ENCODE measurements at places on chromosomes 2 and 18.

GRCh38 chr18:54675076-54675475, 84.0 kb downstream of the DYNAP start:
- DNase-seq: peak; percentile 78

DNA sequence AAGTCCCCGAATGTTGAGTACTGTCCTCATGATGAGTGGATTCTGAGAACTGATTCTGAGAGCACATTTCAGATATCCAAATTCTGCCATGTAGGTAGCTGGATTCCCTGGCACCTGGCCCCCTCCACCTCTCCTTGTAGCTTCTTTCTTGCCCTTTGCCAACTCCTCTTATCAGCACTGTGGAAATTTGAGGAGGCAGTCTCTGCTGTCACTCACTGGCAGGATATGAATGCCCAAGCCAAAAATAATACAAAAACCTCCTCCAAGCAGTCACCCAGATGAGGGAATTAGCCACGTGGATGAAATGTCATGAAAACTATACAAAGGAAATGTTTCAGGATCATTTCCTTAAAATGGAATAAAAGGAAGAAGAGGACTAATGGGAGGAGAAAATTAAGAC, 276.8 kb downstream of the SETBP1 start:
- DNase-seq: no peak

GRCh38 chr2:128452024-128452411, 133.3 kb upstream of the HS6ST1 start:
- no peak for DNase-seq

- peak; percentile 14 for DNase-seq
Measured at GRCh38 chr2:74373221-74373676, 6.9 kb downstream of the DCTN1 start.

- DNase-seq: peak; percentile 17
Measured at GRCh38 chr2:4995466-4995865, 696.7 kb upstream of the SOX11 start.

GRCh38 chr2:199136681-199137080, 321.1 kb downstream of the SATB2 start:
- no peak for DNase-seq

DNA sequence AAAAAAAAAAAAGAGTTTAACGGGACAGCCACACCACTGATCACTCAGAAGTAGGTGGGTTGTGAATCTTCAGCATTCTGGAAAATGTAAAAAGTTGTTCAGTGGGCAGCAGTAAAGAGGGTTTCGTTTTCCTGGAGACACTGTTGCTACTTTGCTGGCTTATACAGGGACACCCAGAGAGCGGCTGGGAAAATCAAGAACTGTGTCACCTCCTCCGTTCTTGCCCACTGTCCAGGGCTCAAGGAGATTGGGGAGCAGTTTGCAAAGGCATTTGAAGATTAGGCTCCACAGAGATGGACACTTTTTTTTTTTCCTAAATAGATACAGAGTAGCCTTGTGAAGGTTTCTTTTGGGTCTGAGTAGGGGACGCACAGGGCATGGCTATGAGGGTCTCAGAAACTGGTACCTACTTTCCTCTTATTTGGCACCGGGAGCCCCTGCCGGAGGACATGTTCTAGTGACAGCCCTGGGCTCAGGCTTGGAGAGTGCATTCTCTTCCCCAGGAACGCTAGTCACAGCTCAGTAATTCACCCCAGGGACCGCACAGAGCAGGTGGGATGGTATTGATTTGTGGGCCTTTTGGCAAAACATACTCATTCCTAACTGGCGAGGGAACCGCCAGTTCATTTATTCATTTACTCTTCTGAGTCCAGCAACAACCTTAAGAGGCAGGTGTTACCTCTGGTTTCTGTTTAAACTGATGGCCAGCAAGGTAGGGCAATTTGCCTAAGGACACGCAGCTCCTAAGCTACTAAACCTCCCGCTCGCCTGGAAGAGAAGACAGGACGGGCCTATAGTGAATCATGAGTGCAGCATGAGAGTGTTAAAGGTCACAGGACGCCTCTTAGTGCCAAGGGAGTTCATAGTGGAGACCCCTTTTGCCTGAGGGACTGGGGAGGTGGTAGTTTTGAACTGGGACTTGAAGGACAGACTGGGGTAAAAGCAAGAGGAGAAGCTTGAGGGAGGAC, 53.1 kb downstream of the HPCAL1 start:
- DNase-seq: no peak

DNA sequence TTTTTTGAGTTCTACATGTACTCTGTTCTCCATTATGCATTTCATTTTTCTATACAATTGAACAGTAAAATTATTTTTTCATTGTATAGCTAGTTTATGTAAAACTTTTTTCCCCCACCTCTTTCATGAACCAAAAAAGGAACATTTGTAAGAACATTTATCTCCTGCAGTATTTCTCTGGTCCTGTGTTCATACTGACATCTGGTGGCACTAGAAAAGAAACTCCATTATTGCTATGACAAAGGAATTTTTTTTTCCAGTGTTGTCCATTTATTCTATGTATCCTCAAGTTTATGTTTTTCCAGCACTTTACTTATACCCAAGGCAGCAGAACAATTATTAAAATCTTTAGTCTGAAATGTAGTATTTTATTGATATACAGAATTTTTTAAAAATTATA, 27.4 kb upstream of the CHAC2 start:
- DNase-seq: peak; percentile 20

GRCh38 chr2:147512206-147512605, 332.6 kb upstream of the ACVR2A start:
- peak; percentile 30 for DNase-seq

DNA sequence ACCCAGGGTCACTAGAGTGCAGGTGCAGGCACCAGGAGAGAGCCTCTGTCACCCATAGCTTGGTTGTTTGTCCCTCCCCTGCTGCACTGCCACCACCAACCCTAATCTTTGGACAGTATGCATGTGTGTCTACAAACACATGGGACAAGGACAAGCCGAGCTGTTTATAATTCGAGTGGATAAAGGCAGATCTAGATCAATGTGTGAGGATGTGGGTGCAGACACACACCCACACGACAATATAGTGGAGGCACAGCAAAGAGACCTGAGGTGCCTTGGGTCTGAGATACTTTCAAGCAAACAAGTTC, 199.2 kb downstream of the TNS1 start:
- no peak for DNase-seq

GRCh38 chr2:128281852-128282245, 36.8 kb downstream of the HS6ST1 start:
- no peak for DNase-seq

DNA sequence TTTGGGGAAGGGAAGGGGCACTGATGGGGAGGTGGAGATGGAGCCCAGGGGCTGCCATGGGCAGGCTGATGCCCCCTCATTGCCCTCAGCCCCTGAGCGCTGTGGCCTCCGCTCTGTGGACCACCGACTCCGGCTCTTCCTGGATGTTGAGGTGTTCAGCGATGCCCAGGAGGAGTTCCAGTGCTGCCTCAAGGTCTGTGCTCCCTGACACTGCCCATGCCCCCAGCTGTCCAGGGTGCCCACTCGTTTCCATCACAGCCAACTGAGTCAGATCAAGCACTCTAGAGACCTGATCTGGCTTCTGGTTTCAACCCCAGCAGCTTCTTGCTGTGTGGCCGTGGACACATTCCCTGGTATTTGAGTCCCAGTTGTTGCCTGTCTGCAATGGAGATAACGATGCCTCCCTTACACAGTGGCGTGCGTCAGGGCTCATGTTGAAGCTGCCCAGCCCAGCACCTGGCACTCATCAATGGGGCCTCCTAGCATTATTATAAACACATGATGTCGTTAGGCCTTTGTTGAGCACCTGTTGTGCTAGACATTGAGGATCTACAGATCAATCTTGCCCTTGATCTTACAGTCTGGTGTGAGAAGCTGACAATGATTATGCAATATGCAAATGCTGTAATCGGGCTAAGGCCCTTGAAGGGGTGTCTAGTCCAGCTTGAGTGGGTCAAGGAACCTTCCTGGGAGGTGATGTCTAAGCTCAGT, 14.4 kb downstream of the STK11IP start:
- no peak for DNase-seq

DNA sequence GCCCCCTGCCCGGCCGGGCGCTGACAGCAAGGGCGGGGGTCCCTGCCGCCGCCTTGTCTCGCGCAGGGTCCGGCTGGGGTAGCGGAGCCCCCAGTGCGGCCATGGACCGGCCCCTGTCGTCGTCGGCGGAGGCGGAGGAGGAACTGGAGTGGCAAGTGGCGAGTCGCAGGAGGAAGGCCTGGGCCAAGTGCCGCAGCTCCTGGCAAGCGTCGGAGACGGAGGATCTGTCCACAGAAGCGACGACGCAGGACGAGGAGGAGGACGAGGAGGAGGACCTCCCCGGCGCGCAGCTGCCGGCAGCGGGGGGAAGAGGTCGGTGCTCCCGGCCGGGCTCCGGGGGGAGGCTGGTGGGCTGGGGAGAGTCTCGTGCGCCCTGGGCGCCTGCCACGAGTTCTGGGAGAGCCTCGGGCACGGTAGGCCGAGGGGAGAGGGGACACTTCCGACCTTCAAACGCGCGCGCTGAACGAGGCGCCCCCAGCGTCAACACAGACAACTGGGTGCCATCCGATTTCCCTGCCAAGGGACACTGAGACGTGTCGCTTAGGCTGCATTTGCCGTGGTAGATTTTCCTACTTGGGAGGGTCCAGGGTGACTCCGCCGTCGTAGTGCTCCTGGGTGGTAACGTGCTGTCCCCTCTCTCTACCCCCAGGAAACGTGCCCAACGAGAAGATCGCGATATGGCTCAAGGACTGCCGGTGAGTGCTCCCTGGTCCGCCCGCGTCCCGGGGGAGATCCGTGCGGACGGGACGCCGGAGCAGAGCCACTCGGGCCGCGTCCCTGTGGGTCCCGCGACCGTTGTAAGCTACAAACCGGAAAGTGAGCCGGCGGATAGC, 652 bp downstream of the ITPRID2 start:
- peak; percentile 80 for DNase-seq

- DNase-seq: no peak
Measured at GRCh38 chr2:160141912-160142311, 58.2 kb downstream of the ITGB6 start.

- DNase-seq: no peak
Measured at GRCh38 chr18:35611518-35611917, 30.0 kb downstream of the GALNT1 start.

DNA sequence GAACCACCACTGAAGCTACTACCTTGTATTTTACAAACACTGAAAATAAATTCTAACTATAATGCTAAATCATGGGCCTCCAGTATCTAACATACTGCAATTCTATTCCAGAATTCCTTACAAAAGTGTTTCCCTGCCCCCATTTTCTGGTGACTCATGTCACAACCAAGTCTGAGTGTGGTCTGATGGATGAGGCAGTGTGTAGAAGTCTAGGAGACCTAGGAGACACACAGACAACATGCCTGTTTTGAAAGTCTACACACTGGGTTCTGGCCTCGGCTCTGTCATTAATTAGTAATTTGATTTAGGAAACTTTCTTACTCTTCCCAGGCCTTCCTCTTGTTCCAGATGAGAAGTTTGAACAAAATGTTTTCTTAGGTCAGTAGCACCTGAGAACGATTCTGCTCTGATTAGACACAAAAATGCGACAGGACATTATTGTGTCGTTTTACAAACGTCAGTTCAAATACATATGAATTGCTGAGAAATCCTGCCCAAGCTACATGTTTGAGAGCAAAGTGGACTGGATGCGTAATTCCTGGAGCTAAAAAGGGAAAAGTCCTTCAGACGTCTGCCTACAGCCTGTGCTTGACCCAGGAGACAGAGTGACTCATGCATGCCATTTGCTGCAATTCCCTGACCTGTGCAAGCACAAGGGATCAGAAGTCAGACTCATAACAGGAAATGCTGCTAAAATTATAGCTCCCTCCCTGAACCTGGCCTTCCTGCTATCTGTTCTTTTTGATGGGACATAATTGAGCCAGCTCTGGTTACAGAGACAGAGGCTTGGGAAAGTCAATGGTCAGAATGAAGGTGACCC, 494.4 kb downstream of the SOX11 start:
- DNase-seq: no peak

DNA sequence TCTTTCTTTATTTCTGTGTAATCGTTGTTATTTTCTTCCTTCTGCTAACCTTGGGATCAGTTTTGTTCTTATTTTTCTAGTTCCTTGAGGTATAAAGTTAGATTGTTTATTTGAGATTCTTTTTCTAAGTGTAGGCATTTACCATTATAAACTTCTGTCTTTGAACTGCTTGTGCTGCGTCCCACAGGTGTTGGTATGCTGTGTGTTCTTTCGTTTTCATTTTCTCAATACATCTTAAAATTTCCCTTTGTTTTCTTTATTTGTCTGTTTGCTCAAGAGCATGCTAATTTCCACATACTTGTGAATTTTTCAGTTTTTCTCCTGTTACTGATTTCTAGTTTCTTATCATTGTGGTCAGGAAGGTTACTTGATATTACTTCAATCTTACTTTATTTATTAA, 873.8 kb upstream of the GCFC2 start:
- no peak for DNase-seq

GRCh38 chr2:55672630-55673029, 21.0 kb downstream of the PNPT1 start:
- no peak for DNase-seq

DNA sequence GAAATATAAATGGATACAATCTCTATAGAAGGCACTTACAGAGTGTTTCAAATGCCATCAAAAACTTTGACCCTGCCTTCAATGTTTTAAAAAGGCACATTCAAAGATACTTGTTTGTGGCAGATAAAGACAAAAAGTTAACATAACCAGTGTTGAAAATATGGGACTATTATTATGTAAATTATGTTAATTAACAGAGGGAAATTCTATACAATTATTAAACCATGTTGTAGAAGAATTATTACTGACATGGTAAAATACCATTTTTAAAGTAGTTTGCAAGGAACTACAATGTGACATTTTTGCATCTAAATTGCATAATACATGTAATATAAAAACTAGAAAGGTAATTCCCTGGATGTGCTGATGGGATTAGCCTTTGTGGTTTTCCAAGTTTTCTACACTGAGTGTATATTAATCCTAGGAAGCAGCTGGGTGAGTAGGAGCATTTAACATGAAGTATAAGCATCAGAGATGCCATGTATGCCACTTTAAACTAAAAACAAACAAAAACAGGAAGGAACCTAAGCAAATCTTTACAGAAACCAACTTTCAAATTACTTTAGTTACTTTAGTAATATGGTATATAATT, 21.7 kb downstream of the MIB1 start:
- DNase-seq: no peak

GRCh38 chr2:186456941-186457340, 29.1 kb upstream of the ZC3H15 start:
- no peak for DNase-seq

- DNase-seq: no peak
Measured at GRCh38 chr18:376311-376710, 108.5 kb upstream of the THOC1 start.

DNA sequence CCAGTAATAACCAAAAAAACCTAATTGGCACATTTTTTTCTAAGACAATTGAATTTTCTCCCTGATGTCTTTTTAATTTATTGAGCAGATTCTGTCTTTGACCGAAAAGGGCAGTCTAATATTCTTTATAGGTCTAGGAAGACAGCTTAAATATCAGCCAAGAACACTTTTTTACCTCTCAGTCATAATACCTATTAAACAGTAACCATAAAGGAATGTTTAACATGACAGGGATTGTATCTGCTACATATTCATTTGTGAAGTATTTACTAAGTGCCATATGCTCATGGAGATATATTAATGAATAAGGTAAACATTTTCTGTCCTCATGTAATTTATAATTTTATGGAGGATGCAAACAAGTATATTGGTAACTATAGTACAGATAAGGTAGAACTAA, 3.1 kb upstream of the HTR2B start:
- DNase-seq: no peak
